ENCODE measurements at places on chromosomes 12 and 14.

GRCh38 chr14:83196236-83196635 is 1662.6 kb upstream of the SEL1L start:
- no peak overlapping the region for H3K27ac ChIP-seq
- DNase-seq: no peak
- no peaks in the 10 kb centered on the region for H3K36me3 ChIP-seq
- H3K4me1 ChIP-seq: no peaks in the 10 kb centered on the region
- H3K27me3 ChIP-seq: no peaks in the 10 kb centered on the region

- H3K36me3 ChIP-seq: peaks cover 43% of the 10 kb centered on the region
- peaks cover 63% of the 10 kb centered on the region for H3K4me1 ChIP-seq
- peak overlapping the region; percentile 91 for H3K27ac ChIP-seq
- H3K27me3 ChIP-seq: no peaks in the 10 kb centered on the region
Measured at GRCh38 chr14:61699027-61699426, 3.7 kb downstream of the HIF1A start.

- peaks cover 15% of the 10 kb centered on the region for H3K27me3 ChIP-seq
- H3K4me1 ChIP-seq: peaks cover 8% of the 10 kb centered on the region
- no peaks in the 10 kb centered on the region for H3K36me3 ChIP-seq
- no peak for DNase-seq
- no peak overlapping the region for H3K27ac ChIP-seq
Measured at GRCh38 chr12:3116106-3116844, 39.1 kb downstream of the TSPAN9 start.

GRCh38 chr12:58489394-58489793 is 430.9 kb downstream of the LRIG3 start:
- H3K27me3 ChIP-seq: no peaks in the 10 kb centered on the region
- H3K4me1 ChIP-seq: no peaks in the 10 kb centered on the region
- DNase-seq: no peak
- H3K4me3 ChIP-seq: no peak overlapping the region
- H3K36me3 ChIP-seq: no peaks in the 10 kb centered on the region

DNA sequence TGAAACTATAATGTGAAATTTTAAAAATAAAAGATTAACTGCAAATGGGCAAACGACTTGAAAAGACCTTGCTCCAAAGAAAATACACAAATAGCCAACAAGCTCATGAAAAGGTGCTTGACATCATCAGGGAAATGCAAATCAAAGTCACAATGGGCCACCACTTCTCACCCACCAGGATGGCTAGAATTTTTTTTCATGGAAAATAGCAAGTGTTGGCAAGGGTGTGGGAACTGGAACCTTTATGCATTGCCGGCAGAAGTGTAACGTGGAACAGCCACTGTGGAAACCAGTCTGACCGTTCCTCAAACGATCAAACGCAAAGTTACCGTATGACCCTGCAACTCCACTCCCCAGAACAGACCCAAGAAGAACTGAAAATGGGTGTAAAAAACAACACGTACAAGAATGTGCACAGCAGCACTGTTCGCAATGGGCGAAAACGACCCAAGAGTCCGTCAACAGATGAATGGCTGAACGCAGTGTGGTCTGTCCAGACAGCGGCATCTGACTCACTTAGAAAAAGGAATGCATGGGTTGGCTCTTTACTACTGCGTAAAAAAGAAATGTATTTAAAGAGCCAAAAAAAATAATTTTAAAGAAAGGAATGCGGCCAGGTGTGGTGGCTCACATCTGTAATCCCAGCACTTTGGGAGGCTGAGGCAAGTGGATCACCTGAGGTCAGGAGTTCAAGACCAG is 40.2 kb downstream of the SCARB1 start:
- H3K4me3 ChIP-seq: no peak overlapping the region
- H3K27me3 ChIP-seq: no peaks in the 10 kb centered on the region
- no peak for DNase-seq
- H3K4me1 ChIP-seq: no peaks in the 10 kb centered on the region
- no peaks in the 10 kb centered on the region for H3K36me3 ChIP-seq

GRCh38 chr12:130572553-130572952 is 143.5 kb downstream of the RIMBP2 start:
- no peak overlapping the region for H3K4me3 ChIP-seq
- H3K4me1 ChIP-seq: no peaks in the 10 kb centered on the region
- H3K36me3 ChIP-seq: no peaks in the 10 kb centered on the region

GRCh38 chr14:71240171-71240570 is 332.9 kb downstream of the PCNX1 start:
- no peaks in the 10 kb centered on the region for H3K36me3 ChIP-seq
- peaks cover 14% of the 10 kb centered on the region for H3K4me1 ChIP-seq
- H3K27ac ChIP-seq: no peak overlapping the region
- H3K4me3 ChIP-seq: no peak overlapping the region
- H3K27me3 ChIP-seq: peaks cover 2% of the 10 kb centered on the region

DNA sequence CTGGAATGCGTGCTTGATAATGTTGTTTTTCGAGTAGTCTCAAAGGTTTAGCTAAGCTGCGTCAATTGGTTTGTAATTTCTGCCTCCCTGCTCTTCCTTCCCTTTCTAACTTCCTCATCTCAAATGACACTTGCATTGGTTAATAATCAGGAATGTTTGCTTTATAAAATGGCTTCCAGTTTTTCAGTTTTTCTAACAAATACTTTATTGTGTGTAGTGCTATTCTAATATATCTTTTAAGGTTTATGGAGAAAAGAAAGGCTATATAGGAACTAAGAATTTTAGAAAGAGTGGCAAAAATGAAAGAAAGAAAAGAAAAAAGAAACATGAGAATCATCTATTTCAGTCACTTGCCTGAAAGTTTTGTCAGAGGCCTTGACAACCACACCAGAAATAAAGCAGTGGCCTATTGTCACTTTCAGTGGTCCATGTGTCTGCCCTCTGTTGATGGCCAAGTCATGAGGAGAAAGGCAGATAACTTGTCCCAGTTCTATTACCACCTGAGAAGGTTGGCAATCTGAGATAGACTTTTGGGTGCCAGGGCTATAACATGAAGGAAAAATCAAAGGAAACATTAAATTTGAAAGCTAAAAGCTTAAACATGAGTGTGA is 221.9 kb upstream of the KITLG start:
- no peaks in the 10 kb centered on the region for H3K27me3 ChIP-seq
- H3K4me3 ChIP-seq: no peak overlapping the region
- no peak for DNase-seq

DNA sequence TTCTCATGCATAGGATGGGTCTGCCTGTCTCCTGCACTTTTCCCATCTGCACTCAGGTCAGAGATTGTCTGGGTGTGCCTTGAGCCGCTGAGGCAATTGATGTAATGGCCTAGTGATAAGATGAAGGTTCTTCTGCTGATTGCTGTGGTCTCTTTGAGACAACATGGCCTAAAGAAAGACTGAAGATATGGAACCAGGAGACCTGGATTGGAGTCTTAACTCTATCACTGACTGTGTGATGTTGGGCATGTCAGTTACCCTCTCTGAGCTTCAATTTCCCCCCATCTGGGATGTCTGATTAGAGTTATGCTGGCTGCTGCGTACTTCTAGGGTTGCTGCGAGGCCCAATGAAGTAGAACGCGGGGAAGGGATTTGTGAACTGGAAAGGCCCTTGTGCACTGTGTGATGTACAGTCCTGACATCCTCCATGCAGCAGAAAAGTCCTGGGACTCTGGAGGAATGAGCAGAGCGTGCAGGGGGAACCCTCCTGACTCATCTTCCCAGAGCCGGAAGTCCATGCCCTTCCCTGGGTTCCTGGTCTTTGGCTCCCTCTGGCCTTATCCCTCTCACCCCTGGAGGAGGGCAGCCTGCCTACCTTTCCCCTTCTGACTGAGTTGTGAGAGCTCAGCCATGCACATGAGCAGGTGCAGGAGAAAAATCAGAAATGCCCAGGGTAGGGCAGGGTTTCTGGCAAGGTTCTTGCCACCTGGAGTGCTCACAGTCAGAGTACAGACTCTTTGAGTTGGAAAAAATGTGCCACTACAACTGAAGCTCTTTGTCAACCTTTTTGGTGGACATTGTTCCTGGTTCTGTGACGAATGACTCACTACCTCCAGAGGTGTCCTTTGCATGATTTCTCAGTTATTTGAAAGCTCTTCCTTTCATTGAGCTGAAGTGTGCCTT is 21.1 kb downstream of the PLEKHD1 start:
- no peak overlapping the region for H3K4me3 ChIP-seq
- no peaks in the 10 kb centered on the region for H3K4me1 ChIP-seq
- no peak for DNase-seq
- peaks cover 14% of the 10 kb centered on the region for H3K27me3 ChIP-seq

DNA sequence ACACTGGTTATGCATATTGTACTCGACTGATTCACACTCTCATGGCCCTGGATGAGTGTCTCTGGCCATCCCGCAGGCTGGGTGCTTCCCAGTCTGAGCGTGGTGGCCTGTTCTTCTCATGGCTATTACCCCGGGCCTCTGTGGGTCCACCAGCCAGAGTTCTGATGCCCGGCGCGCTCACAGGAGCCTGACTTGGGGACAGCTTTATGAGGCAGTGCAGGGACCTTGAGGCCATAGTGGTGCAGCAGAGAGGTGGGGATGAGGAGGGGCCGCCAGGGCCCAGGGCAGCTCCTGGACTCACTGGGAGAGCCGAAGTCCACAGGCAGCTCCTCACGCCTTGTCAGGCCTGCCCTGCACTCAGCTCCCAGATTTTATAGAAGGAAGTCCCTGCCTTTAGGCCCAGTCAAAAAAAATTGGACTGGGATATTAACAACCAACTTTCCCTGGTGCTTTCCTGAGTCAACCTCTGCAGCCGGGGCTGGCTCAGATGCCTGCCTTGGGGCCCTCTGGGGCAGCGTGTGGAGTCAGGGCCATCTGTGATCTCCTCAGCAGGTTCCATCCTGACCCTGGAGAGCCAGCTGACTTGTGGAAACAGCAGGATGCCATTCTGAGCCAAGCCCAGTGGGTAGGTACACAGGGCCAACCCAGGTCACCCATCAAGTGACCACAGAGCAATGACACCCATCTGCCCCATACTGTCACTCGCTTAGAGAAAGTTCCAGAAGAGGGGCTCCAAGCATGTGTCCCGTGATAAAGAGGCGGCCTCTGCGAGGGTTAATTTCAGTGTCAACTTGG is 89.4 kb upstream of the DIO3 start:
- no peak for DNase-seq
- H3K36me3 ChIP-seq: no peaks in the 10 kb centered on the region
- no peak overlapping the region for H3K4me3 ChIP-seq
- no peaks in the 10 kb centered on the region for H3K4me1 ChIP-seq

DNA sequence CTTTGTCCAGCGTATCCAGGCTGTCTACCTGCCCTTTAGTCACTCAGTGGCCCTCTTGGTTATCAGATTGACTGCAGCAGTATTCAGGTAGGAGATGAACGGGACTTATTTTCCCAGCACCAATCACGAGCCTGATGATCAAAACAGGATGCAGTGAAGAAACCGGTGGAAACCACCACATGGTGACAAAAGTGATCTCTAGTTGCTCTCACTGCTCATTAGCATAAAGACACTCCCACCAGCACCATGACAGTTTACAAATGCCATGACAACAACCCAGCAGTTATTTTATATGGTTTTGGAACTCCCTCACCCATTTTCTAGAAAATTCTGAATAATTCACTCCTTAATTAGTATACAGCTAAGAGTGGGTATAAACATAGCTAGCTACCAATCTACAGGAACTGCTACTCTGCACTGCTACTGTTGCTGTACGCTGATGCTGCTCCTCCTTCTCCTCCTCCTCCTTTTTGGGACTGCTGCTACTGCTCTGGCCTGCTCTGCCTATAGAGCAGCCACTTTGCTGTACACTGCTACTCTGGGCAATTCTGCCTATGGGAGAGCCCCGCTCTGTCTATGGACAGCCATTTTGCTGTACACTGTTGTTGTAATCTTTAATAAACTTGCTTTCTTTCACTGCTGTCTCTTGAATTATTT is 142.5 kb upstream of the SSTR1 start:
- H3K27ac ChIP-seq: peak overlapping the region; percentile 36
- peak overlapping the region; percentile 25 for H3K4me3 ChIP-seq
- H3K27me3 ChIP-seq: no peaks in the 10 kb centered on the region
- peaks cover 6% of the 10 kb centered on the region for H3K36me3 ChIP-seq

- H3K27me3 ChIP-seq: peaks cover 11% of the 10 kb centered on the region
- DNase-seq: no peak
- no peaks in the 10 kb centered on the region for H3K36me3 ChIP-seq
Measured at GRCh38 chr12:42534184-42534838, 55.2 kb downstream of the PRICKLE1 start.

DNA sequence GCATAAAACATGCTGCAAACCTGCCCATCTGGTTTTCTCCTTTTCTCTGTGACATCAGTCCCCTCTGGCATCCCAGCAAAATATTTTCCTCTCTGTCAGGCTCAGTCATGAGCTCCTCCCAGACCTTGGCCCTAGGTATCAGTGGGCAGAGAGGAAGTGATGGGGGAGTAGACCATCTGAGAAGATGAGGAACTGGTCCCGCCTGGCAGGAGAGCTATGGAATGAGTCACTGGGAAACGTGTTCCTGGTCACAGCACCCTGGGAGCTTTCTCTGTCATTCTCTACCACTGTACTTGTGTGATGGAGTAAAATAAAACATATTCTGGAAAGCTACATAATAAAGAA is 5.0 kb upstream of the SRSF9 start:
- H3K36me3 ChIP-seq: no peaks in the 10 kb centered on the region
- H3K27me3 ChIP-seq: peaks cover 2% of the 10 kb centered on the region
- H3K4me3 ChIP-seq: no peak overlapping the region

GRCh38 chr12:2548081-2548480 is 246.7 kb upstream of the FKBP4 start:
- no peak for DNase-seq
- H3K4me1 ChIP-seq: peaks cover 18% of the 10 kb centered on the region
- no peak overlapping the region for H3K27ac ChIP-seq
- no peak overlapping the region for H3K4me3 ChIP-seq

- no peak overlapping the region for H3K4me3 ChIP-seq
- peaks cover 4% of the 10 kb centered on the region for H3K4me1 ChIP-seq
- no peak overlapping the region for H3K27ac ChIP-seq
- DNase-seq: peak; percentile 48
- H3K27me3 ChIP-seq: peaks cover 8% of the 10 kb centered on the region
Measured at GRCh38 chr12:39145175-39145999, 240.0 kb upstream of the CPNE8 start.

DNA sequence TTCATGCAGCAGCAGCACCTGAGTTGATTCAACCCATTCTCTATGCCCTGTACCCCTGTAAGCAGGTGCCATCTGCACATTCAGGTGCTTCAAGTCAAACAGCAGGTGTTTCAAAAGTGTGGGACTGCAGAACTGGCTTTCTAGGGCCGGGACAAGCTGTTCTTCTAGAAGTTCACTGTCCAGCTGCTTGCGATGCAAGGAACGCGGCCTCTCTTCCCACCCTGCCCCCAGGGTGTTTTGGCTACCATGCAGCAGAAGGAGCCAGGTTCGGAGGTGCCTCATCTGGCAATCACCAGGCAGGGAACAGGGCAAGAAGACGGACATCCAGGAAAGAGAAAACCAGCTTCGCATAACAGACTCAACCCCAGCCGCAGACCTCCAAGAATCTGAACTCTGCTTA is 35.2 kb downstream of the TMEM132D start:
- no peaks in the 10 kb centered on the region for H3K27me3 ChIP-seq
- DNase-seq: no peak
- H3K4me1 ChIP-seq: no peaks in the 10 kb centered on the region
- no peak overlapping the region for H3K4me3 ChIP-seq

DNA sequence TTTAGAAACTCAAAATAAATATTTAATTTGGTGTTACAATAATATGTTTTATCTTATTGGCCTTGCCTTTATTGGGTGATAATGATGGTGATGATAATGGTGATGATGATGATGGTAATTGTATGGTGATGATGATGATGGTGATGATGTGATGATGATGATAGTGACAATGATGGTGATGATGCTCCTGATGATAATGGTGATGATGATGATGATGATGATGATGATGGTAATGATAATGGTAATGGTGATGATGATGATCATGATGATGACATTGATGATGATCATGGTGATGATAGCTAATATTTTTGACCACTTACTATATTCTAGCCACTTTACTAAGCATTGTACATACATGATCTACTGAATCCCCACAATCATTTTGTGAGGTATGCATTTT is 1548.6 kb upstream of the TMEM132C start:
- no peak overlapping the region for H3K27ac ChIP-seq
- no peak for DNase-seq
- H3K27me3 ChIP-seq: no peaks in the 10 kb centered on the region
- peaks cover 3% of the 10 kb centered on the region for H3K36me3 ChIP-seq

Measured in activated CD4-positive, alpha-beta memory T cell treated with anti-CD3 and anti-CD28 coated beads, Interleukin-2, amount 10 ng/mL, durations not matched to agents 7 days and 5 days (primary cell).